ENCODE measurements at places on chromosomes 5 and 9. TPM values are rescaled to one million over a fixed set of nuclear protein-coding genes. Genes with fewer than 3 reads are reported as not detected.

GRCh38 chr9:3435732-3436131 is 90.1 kb downstream of the RFX3 start:
- no peak overlapping the region for H3K27ac ChIP-seq
- H3K36me3 ChIP-seq = no peaks in the 10 kb centered on the region
- DNase-seq = no peak
- no peak overlapping the region for H3K4me3 ChIP-seq
- H3K4me1 ChIP-seq = peaks cover 24% of the 10 kb centered on the region
- H3K27me3 ChIP-seq = no peaks in the 10 kb centered on the region

DNA sequence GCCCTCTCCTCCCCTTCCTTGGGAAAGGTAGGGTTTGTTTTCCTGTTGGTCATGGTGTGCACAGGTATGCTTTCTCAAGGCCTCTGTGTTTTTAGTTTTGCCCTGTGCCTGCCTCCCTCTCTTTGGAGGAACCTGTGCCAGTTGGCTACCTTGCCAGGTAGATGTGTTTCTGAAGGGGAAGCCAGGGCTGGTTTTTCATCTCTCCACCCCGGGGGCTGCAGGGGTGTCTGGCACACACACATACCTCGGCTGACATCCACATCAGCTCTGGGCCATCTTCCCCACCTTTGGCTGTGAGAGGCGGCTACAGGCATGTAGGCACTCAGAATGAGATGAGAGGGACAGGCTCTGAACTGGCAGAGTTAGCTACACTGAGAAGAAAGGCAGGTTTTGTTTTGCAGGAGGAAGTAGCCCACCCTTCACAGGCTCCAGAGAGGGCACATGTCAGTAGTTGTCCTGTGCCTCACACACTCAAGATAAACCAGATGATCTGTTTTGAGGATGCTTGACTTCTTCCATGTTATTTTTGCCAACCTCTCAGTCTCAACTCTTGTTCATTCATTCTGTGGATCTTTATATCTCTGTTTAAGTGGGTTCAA is 9.7 kb downstream of the RGMB start:
- H3K4me3 ChIP-seq = peak overlapping the region; percentile 81
- peaks cover 96% of the 10 kb centered on the region for H3K36me3 ChIP-seq
- H3K27ac ChIP-seq = peak overlapping the region; percentile 87
- H3K27me3 ChIP-seq = peaks cover 10% of the 10 kb centered on the region

DNA sequence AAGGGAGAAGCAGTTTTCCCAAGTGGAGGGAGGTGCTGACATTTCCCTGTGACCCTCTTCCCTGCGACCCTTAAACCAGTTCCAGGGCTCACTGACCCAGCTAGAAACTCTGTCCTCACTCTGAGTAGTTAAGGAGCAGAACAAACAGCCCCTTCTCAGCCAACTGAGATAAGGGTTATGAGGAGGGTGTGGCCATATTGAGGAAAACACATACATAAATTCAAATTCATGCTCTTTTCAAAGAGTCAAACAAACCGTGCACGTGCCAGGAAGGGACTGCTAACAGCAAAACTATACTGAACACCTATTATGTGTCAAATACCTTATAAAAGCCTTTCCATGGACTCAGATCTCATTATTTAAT is 4.9 kb upstream of the AKNA start:
- no peak overlapping the region for H3K27ac ChIP-seq
- H3K36me3 ChIP-seq = no peaks in the 10 kb centered on the region
- peaks cover 25% of the 10 kb centered on the region for H3K4me1 ChIP-seq
- peaks cover 7% of the 10 kb centered on the region for H3K27me3 ChIP-seq
- H3K4me3 ChIP-seq = no peak overlapping the region

DNA sequence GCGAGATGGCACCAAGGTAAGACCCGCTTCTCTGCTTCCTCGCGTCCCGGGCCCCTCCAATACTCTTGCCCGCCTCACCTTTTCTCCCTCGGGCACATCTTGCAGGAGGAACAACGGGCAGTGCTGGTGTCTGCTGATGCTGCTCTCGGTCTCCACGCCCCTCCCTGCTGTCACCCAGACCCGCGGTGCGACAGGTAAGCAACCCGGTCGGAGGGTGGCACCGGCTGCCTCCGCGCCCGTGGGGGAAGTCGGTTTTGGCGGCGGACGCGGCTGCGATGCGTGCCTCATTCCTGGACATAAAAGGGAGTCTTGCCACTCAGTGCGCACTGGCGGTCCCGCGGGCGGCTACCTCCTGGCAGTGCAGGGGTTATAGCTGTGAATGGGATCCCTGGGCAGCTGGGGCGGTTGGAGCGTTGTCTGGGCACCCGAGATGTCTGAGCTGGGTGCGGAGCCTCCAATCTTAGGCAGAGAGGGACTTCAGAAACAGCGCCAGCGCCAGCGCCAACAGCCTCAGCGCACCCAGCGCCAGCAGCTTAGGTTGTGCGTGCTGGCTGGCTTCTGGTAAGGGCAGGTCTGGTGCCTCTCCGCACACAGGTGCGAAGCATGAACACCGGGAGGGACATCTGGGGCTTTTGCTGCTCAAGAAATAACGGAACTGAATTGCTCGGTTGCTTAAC is 488 bp downstream of the COL15A1 start:
- H3K27ac ChIP-seq = no peak overlapping the region
- H3K36me3 ChIP-seq = no peaks in the 10 kb centered on the region
- peaks cover 62% of the 10 kb centered on the region for H3K27me3 ChIP-seq
- H3K4me1 ChIP-seq = peaks cover 7% of the 10 kb centered on the region

C5orf47 gene
- not detected for total RNA-seq
